Stimulated activated CD4-positive, alpha-beta T cell treated with anti-CD3 and anti-CD28 coated beads, Interleukin-1b, Interleukin-23, amount 100 ng/mL, for 1 hour (primary cell): ENCODE measurements at places on chromosomes 4 and X.

GRCh38 chrX:140177821-140178220 lies 212.5 kb upstream of the CXorf66 start:
- no peak for DNase-seq

DNA sequence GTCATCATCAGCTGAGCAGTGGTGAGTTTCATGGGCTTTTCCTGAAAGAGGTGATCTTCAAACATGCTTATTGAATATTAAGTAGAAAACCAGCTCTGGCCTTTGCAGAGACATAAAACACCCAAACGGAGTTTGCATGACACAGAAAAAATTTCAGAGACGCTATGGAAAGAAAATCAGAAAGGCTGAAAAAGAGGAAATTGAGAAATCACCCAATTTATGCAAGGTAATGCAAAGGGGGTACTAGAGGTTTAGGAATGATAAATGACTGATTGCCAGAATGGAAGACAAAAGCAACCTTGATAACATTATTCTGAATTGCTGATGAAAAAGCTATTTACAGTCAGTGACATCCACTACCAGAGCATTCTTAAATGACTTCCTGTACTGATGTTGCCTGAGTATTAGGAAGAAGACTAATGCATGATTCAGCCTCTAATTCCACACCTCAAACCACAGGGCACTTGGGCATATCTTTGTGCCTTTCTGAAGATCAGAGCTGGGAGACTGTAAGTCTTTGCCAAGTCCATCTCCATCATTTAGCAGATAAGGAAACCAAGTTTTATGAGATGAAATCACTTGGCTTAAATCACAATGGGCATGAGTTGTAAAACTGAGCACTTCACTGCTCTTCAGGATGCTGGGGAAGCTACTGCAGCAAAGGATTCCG lies 565.7 kb downstream of the PPARGC1A start:
- DNase-seq: no peak

- DNase-seq: no peak
These were observed 424.5 kb upstream of the FAM47C start for GRCh38 chrX:36583674-36584073.

DNA sequence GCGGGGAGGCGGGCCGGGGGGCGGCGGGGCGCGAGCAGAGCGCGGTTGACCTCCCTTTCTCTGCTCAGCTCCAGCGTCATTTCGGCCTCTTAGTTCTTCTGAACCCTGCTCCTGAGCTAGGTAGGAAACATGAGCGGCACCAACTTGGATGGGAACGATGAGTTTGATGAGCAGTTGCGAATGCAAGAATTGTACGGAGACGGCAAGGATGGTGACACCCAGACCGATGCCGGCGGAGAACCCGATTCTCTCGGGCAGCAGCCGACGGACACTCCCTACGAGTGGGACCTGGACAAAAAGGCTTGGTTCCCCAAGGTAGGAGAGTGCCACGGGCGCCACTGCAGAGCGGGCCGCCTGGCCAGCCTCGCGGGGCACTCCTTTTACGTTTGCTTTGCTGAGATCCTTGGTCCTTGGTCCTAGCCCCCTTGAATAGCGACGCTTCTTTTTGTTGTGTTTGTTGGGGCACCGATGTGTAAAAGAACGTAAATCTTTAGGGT lies at the start of gene HTATSF1:
Gene HTATSF1 (plus strand): TSS at position 37 of the 497 bp plus-strand sequence. CDS start 93 bp downstream, at position 130.
- no peak for DNase-seq

GRCh38 chrX:8254401-8254800 lies 83.3 kb upstream of the VCX2 start:
- no peak for DNase-seq
